ENCODE measurements at places on chromosomes 1 and 21.

DNA sequence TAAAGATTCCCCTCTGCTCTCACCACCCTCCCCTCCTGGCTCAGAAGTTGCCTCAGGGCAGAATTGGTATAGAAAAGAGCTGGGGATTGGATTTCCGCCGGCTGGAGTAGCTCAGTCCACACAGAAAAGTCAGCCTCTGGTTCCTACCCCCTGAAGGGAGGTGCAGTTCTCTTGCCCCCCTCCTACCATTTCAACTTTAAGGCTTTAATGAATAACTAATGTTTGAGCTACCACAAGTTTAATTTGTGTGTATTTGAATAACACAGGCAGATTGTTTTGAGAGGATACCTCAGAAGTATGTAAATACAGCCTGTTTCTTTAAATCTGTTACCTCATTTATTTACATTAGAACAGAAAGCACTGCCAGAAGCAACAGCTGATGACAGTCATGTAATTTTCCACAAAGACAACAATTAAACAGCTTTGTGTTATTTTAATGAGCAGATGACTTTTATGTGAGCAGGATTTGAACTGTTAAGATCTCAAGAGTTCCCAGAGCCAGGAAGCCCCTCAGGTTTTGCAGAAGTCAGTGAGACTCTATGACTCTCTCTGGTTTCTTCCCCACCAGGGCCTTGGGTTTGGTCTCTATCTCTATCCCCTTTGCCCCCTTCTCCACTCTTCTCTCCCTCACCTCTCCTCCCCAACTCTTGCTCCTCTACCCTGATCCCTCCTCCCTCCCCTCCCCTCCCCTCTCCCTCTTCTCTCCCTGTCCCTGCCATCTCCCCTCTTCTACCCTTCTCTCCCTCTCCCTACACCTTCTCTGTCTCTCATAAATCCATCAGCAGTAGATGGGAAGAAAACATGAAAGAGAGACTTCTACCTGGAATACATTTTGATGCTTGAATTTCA lies 26.3 kb downstream of the DUSP10 start:
- no peak for DNase-seq

DNA sequence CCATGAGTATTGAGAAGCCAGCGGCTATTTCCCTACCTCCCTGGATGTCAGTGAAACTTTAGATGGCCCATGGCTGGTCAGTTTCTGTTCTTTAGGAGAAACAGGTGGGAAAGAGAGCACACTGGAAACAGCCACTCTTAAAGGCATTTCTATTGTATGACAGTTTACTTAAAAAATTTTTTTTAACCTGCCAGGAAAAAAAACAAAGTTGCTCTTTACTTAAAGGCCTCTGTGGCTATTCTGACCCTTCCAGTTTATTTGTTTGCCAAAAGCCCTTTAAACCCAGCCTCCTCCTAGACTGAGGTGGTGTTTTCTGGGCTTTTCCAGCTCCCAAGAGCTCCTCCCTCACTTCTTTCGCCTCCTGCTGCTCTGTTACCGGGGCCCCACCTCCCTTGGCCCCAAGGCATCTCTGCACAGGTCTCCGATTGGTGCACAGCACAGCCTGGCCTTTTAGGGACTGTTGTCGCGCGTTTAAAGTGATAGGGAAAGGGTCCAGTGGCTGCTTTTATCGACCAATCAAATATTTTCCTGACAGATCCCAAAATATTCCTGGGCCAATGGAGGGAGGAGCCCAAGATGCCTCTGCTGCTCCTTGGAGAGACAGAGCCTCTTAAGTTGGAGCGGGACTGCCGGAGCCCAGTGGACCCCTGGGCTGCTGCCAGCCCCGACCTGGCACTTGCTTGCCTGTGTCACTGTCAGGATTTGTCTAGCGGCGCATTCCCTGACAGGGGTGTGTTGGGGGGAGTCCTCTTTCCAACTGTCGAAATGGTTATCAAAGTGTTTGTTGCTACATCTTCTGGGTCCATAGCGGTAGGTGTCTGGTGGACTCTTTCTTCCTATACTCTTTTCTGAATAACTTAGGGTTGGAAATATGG lies at the start of gene SH3BGR:
Gene SH3BGR, plus strand, starts transcription at position 639 of the 875 bp plus-strand sequence. Its CDS starts 127 bp downstream, at position 766.
- no peak for DNase-seq

DNA sequence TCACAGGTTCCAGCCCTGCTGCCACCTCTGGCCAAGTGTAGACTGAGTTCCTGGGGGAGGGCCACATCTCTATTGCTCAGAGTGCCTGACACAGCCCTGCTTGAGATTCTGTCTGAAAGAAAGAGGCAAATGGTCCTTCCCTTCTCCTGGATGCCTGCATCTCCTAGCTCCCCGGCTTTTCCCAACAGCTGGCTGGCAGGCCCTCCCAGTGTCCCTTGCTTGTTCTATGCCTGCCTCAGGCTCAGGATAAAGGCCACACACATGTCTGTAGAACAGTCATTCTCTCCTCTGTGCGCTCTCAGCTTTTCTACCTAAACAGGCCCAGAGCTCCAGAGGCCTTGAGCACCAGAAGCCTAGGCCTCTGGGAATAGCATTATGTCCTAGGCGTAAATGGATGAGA lies 343.4 kb upstream of the USP24 start:
- no peak for DNase-seq

DNA sequence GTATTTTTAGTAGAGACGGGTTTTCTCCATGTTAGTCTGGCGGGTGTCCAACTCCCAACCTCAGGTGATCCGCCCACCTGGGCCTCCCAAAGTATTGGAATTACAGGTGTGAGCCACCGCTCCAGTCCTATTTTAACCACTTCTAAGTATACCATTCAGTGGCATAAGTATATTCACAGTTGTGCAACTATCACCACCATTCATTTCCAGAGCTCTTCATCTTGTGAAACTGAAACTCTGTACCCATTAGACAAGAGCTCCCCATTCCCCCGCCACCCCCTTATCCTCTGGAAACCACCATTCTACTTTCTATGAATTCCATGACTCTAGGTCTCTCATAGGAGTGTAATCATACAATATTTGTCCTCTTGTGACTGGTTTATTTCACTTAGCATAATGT lies 40.2 kb upstream of the CAMTA1 start:
- no peak for DNase-seq

DNA sequence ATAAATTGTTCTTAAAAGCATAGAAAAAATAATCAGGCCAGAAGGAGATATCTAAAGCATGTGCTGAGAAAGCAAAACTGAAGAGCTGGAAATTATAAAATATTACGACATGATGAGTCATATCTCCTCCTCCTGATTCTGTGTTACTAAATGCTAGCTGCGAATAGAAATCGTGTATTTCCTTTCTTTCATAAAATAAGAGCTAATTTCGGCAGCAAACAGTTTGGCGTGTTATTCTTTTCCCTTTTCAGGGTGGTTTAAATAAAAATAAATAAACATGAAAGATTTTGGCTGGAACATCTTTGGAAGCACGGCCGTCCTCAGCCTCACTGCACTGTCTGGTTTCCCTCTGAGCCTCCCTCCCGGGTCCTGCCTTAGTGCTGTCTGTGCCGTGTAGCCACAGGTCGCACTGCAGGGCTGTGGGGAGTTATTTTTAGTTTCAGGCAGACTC lies 56.0 kb downstream of the ADARB1 start:
- DNase-seq = peak; percentile 40

DNA sequence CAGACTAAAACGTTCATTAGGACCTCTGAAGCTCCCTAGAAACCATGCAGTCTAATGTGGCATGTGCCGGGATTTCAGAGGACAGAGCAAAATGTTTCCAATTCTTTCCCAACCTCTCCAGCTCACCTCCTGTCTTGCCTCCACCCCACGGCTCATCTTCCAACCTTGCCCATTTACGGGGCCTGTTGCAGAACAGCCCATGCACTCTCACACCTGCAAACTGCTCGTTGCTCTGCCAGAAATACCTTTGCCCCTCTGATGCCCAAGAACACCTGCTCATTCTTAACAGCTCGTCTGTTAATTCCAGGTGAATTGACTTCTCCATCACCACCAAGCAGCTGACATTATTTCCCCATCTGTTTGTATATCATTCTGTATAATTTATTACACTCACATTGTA lies 53.9 kb upstream of the LBR start:
- DNase-seq = no peak

DNA sequence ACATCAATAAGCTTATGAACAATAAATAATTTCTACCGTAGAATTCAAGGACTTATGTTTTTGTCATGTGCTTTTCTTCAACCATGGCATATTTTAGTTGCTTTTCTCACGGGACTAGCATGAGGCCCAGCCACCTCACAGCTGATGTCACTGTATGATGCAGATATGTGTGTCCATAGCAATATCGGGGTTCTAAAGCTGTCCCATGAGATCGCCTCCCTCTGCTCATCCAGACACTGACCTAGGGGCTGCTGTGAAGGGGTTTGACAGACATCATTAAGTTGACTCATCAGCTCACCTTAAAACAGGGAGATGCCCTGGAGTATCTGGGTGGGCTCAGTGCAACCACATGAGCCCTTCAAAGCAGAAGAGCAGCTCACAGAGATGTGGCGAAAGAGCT lies 210.3 kb upstream of the AJAP1 start:
- DNase-seq = no peak

- DNase-seq = no peak
Observed at GRCh38 chr1:100575406-100575805, 37.5 kb downstream of the GPR88 start.

DNA sequence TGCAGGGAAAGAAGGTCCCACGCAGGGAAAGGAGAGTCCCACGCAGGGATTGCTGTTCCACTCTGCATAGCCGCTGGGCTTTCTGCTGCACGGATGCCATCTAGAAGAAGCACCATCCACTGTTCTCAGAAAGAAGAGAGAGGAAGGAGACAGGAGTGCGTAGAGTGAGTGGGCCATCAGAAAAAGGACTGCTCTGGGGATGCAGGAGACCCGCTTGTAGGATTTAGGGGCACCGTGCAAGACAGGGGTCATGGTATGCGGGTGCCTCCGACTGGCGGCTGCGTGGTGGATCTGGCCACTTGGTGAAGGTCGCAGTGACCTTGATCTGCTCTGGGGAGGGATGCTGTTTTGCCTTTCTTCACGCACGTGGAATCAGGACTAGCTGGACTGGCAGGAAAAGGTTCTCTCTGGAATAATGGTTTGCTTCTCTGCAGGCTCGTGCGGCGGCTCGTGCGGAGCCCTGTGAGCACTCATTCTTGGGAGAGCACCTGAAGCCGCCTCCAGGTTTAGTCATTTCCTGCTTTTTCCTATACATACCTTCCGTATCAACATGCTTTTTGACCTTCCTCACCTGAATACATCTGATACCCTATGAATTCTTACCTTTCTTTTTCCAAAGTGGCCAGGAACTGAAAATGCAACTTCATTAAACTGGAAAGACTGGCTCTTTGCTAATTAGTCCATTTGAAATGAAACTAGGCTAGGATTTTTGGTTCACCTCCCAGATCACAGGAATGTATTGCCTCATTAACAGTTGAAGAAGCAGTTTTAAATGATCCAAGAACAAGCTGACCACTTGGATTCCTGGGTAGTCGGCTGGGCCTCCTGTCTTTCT lies 181.6 kb downstream of the KIF26B start:
- no peak for DNase-seq

- no peak for DNase-seq
Observed at GRCh38 chr1:155001425-155001674, 1.3 kb upstream of the ZBTB7B start.

DNA sequence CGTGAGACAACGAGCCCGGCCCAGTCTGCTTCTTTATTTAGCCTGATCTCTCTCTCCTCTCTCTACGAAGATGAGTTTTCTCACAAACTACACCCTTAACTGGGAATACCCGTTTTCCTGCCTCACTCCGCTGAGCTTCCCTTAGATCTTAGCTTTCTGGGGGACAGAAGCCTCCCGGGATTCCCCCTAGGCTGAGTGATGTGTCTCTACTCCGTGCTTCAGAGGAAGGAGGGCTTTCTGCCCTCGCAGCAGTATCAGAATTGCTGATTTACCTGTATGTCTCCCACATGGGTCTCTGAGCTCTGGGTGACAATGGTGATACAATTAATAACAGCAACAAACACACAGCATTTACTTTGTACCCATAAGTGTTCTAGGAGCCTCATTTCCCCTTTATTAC lies 1.0 kb downstream of the ZBTB17 start:
- no peak for DNase-seq

GRCh38 chr1:2411801-2412394 lies 466 bp downstream of the PEX10 start:
- no peak for DNase-seq

- no peak for DNase-seq
Observed at GRCh38 chr1:93908394-93909145, 660 bp downstream of the GCLM start.

- DNase-seq = no peak
Observed at GRCh38 chr1:230057681-230058565, 9.1 kb upstream of the GALNT2 start.

- DNase-seq = no peak
Observed at GRCh38 chr1:21801100-21801499, 11.0 kb upstream of the LDLRAD2 start.

DNA sequence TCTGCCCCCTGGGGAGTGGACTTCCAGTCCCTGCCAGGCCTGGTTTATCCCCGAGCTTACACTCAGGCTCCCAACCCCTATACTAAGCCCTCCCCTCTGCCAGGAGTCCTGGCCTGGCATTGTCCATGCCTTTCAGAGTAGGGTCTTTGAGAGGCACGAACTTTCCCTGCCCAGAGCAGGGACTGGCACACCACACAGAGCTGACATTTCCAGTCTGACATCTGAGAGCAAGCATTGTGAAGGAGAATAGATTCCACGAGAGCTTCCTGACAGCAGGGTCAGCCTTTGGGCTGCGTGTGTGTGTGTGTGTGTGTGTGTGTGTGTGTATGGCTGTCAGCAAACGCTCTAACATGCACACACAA lies 59.5 kb upstream of the LAPTM5 start:
- DNase-seq = no peak

Measured in non-pigmented ciliary epithelial cell (primary cell).